ENCODE measurements at places on chromosomes 4 and X.

GRCh38 chr4:184255361-184255760 lies 37.7 kb upstream of the ENPP6 start:
- no peak for DNase-seq

GRCh38 chrX:6053141-6053540 lies 175.5 kb downstream of the NLGN4X start:
- no peak for DNase-seq

- no peak for DNase-seq
Measured at GRCh38 chr4:96775501-96775900, 935.6 kb downstream of the PDHA2 start.

DNA sequence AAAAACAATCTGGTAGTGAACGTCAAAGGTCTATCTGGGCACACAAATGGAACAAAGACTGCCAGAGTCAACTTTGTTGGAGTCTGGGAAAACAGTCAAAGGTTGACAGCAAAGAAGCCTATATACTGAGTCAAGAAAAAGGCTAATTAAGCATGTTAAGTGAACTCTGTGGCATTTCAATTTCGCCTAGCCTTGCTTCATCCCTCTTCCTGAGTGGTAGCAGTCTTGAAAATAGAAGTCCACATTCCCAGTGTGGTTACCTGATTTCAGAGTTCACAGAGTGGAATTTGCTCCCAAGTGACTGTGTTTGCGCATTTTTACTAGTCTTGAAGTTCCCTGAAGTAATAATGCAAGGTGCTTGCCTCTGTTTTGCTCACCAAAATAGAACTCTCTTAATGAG lies 760.0 kb downstream of the FSTL5 start:
- no peak for DNase-seq

GRCh38 chr4:87005690-87006425 lies 71.0 kb downstream of the AFF1 start:
- DNase-seq = peak; percentile 42

DNA sequence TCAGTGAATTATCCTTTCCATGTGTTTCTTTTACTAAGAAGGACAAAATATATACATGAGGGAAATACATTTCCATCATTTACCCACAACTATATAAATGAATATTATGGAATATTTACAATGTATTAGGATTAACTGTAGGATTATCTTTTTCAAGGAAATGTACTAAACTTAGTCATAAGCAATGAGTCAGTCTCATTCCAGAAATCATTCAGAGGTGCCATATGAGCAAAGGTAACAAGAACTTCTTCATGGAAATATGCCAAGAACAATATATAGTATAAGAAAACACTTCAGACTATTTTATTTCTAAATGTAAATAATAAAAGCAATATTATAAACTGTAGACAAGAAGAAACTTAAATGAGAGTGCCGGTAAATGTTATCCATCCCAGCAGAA lies 67.1 kb downstream of the USP38 start:
- no peak for DNase-seq

DNA sequence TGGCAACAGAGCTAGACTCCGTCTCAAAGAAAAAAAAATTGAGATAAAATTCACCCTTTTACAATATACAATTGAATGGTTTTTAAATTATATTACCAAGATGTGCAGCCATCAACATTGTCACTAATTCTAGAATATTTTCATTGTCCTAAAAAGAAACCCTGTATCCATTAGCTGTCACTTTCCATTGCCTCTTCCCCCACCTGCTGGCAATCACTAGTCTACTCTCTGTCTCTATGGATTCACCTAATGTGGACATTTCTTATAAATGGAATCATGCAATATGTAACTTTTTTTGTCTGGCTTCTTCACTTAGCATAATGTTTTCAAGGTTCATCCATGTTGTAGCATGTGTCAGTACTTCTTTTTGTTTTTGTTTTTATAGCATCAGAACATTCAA lies 20.8 kb downstream of the ABHD18 start:
- no peak for DNase-seq

- no peak for DNase-seq
Measured at GRCh38 chr4:174713821-174714220, 115.2 kb downstream of the GLRA3 start.

DNA sequence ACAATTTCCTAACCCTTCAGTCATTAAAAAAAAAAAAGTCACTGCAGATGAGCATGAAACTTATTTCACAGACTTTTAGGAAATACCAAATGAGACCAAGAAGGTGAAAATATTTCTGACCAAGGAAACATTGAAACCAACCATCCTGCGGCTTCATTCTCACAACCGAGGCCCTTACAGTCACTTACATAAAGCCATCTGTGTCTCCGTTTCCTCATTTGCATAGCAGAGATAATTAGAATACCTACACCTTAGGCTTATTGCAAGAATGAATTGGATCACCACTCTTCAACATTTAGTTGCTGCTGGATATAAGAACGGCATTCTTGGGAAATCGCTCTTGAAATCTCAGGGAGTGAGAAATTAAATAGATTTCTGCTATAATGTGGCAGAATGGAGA lies 356.2 kb downstream of the HS3ST1 start:
- no peak for DNase-seq

DNA sequence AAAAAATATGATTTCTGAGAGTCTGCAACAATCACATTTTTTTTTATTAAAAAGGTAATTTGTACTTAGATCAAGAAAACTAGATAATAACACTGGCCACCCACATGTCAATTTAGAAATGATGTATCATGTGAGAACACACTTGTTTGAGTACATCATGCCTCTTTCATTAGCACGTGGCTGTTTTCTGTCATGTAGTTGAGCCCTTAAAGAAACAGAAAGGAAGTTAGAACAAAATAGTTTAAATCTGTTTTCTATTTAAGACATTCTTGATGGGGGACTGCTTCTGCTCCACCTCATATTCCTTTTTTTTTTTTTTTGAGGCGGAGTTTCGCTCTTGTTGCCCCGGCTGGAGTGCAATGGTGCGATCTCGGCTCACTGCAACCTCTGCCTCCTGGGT lies 207.5 kb downstream of the NSUN7 start:
- no peak for DNase-seq
